ENCODE measurements at places on chromosomes 6 and 20. TPM values are rescaled to one million over a fixed set of nuclear protein-coding genes. Genes with fewer than 3 reads are reported as not detected.

The LY6G6D gene
- total RNA-seq, result not detected

The CLPSL1 gene
- total RNA-seq, result not detected

DNA sequence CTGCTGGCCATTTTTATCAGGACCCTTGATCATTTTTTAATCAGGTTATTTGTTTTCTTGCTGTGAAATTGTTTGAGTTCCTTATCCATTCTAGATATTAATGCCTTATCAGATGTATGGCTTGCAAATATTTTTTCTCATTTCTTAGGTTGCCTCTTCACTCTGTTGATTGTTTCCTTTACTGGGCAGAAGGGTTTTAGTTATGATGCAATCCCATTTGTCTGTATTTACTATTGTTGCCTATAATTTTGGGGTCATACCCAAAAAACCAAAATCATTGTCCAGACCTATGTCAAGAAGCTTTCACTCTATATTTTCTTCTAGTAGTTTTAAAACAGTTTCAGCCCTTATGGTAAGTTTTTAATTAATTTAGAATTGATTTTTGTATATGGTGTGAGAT, 172.5 kb downstream of the SLC24A3 start:
- DNase-seq, result no peak

GRCh38 chr6:25816252-25816651, 15.6 kb downstream of the SLC17A1 start:
- DNase-seq, result no peak

The SAMD5 gene
- total RNA-seq, result 0.05 TPM

DNA sequence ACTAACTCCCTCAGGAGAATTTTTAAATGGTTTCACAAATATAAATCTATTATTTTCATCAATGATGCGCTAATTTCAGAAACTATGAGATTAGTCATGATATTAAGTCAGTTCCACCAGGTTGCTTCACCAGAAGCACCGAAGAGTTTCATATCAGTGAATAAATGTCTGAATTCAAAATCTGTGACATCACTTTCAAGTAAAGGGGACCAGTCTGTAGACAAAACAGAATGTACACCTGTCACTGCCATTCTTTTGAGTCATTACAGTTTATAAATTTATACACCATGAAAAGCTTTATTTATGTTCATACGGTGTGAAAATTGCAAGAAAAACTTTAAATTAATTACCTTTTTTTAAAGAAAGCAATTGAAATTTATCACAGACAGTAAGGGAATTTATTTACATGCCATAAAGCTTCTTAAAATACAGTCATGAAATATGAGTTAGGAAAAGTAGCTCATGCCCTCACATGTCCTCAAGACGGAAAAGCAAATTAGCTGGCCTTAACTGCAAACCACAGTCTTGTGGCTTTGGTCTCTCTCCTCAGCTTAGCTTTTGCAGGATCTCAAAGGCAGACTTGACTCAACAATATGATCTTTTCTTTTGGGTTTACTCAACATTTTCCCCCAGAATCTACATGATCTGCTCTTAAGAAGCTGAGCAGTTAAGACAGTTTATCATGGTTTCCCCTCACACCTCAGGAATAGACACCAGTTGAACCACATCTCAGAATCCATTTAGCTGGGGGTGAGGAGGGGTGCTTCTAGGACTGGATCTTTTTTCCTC, 177.7 kb upstream of the MCHR2 start:
- DNase-seq, result no peak

GRCh38 chr6:78916411-78916810, 49.1 kb downstream of the IRAK1BP1 start:
- no peak for DNase-seq

The SMOC2 gene
- not detected for total RNA-seq

DNA sequence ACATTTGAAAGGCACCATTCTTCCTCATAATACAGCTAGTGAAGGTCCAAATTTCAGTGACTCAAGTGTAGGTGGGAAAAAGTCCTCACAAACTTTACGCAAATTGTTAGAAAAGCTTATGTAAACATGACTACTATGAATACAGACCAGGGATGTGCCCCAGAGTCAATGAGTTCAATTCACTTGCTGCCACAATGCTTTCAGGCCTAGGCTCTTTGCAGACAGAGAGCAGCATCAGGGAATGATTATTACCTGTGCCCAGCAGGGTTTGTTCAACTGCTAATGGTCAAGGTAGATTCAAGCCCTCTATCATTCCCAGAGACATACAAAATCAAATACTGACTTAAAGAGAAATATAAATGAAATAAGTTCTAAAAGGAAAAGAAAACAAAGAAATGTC, 84.0 kb downstream of the LAMA2 start:
- no peak for DNase-seq

DNA sequence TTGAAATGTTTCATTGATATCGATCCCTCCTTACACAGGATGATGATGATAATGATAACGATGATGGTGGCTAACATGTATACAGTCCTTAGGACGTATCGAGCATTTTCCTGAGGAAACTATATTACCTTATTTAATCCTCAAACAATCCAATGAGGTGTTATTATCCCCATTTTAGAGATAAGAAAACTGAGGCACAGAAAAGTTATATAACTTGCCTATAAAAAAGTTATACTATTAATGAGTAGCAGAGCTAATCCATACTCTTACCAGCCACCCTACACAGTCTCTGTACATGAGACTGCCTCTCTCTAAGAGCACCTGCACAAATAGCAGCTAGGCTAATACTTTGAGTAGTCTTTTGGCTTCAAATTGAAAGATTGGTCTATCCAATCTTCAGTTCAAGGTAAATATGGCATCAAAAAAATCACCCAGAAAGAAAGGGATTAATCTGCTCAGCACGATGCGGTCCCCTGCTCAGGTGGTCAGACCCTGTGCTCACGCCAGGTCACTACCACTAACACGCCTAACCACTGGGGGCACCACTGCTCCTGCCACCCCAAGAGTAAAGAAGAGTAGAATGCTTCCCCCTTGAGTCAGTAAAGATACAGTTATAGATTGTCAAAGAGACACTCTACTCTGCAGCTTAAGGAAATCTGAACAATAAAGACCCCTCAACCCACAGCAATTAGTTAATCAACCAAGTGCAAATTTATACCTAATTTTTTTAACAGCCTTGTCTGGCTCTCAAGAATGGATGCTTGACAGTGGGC, 15.0 kb downstream of the GABBR1 start:
- DNase-seq, result no peak

- no peak for DNase-seq
Measured at GRCh38 chr6:111471533-111471932, 11.5 kb downstream of the REV3L start.

DNA sequence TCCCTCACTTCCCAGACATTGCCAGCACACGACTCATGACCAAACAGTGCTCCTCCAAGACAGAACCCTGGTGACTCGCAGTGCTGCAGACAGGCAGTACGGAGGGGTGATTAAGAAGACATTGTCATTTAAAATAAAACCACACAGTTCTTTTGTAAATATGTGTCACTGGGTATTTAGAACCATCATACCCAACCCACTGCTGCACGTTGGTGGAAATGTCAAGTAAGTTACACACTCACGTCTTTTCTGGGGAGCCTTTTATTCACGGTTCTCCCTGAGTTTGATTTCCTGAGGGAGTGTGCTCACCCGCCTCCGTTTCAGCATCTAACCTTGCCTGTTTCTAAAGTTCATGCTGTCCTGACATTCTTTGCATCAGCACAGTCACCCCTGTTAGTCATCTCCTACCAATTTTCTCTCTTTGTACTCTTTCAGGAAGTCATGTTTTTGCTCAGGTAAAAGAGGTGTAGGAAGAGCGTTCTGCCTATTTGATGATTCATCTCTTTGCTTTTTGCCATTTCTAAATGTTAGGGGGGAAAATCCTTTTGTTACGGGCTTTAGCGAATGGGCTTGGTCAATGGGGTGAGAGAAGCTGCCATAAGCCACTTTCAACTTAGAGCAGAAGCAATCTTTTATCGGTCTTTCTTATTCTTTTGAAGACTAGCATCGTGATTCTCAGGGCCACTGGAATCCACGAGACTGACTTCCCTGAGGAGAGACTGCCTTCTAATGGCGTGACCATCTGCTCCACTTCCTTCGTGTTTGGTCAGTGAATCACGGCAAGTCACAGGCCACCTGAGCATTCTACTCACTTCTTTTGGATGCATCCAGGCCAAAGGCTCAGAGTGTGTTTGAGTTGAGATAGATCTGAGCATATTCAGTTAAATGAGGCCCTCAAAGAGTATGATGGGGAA, 512.8 kb upstream of the JARID2 start:
- peak; percentile 81 for DNase-seq

DNA sequence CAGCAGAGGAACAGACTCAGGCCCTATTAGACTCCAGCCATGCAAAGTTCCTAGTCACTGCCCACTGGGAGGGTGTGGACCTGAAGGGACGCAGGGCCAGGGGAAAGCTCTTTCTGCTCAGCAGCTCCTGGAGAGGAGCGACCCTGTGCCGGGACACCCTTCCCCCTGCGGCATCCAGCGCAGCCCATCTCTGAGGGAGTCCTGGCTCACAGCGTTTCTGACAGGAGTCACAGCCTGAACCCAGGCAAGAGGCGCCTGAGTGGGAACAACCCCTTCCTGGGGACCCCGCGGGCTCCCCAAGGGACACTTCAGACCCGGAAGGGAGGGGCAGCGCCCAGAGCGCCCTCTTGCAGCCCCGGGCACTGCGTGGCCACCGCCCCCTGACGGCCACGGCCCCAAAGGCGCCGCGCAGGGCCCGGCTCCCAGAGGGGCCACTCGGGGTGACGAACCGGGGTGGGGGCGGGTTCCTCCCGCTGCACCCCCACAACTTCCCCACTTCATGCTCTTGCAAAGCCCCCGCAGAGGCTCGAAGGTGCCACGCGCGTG, 862 bp downstream of the UCKL1 start:
- peak; percentile 55 for DNase-seq

DNA sequence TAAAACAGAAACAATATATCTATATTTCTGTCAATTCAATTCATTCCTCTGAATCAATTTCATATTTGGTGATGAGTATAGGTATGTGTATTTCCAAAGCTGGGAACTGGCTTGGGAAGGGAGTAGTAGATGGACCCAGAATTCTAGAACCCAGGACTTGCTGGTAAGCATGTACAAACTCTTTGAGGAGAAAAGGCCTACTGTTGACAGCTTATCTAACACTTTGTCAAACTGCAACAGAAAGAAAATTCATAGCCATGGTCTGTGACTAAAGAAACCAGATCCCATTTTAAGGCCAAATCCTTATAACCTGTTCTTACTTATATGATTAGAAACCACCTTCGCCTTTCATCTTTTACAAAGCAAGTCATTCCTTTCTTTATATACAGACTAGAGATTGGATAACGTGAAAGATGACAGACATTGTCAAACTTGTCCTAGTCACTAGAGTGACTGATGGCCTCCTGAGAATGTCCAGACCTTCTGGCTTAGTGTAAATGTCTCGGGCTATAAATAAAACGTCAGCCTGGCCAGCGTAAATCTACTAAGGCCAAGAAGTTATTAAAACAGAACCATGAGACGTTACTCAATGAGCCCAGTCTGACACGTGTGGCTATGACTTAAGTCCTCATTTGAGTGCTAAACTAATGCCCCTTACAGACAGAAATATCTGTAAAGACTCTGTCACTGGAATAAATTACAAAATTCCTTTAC, 152.3 kb downstream of the ALDH8A1 start:
- DNase-seq, result no peak

DNA sequence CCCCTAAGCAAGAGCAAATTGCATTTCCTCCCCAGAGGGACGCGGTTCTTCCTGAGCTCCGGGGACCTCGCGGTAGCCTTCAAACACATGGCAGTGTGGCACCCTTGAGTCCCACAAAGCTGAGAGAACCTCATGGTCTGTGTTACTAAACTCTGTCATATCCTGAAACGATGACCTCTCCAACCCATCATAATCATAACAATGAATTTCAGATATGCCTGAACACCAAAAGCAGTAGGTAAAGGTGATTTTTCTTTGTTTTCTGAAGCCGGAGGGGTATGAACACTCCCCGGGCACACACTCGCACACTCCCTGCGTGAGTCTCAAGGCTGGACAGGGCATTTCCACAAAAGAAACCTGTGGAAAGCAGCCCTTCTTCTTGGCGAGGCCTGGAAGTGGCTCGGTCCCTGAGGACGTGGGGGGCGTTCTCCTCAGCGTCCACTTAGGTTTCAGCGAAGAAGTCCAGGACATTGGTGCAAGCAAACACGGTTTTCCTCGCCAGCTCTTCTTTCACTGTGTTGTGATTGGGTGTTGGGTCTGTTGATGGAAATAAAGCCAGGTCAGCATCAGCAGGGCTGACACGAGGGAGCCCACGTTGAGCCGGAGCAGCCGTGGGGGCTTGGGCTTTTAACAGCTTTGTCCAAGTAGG, 183.4 kb downstream of the ERMARD start:
- no peak for DNase-seq

DNA sequence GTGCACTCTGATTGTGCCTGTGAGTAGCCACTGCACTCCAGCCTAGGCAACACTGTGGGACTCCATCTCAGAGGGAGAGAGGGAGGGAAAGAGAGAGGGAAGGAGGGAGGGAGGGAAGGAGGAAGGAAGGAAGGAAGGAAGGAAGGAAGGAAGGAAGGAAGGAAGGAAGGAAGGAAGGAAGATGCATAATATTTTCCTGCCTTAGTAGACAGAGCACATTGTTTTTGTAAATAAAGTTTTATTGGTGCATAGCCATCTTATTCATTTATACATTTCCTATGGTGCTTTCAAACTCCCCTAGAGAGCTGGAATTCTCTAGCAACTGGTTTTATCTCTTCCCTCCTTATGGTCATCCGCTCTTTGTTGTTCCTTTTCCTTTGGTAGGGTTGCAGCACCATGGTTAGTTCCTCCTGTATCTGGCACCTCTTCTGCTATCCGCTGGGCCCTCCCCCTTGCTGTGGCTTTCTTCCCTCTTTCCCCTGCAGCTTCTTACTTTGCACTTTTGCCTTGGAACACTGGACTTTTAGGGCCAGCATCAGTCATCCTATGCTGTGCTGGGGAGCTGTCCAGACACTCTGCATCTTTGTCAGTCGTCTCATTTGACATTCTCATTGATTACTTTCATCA, 20.2 kb downstream of the GPR6 start:
- DNase-seq, result no peak

The ARG1 gene
- total RNA-seq, result not detected

The MRAP2 gene
- not detected for total RNA-seq

The ADGRB3 gene
- not detected for total RNA-seq

GRCh38 chr6:41502917-41503671, 43.1 kb upstream of the FOXP4 start:
- no peak for DNase-seq

- no peak for DNase-seq
Measured at GRCh38 chr6:159777240-159777904, 12.0 kb downstream of the TCP1 start.

All from activated T-cell treated with anti-CD3 and anti-CD28 coated beads, Interleukin-2, amount 50 U/mL, for 72 hours (primary cell).